ENCODE measurements at places on chromosomes 13 and 19. TPM values are rescaled to one million over a fixed set of nuclear protein-coding genes. Genes with fewer than 3 reads are reported as not detected.

DNA sequence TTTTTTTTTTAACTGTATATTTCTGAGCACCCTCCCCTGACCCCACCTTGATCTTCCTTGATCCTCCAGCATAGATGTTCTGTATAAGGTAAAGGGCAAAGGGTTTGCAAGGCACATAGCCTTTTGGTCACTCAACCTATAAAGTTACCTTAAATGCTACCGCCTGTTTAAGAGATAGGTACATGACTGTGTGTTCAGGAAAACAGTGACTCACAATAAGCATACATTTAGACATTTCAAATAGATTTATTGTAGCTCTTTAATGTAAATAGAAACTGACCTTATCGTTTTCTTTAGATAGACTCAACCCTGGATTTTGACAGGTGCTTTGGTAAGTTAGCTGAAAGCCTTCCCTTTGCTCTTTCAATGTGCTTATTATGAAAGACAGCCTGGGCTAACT lies 15.2 kb upstream of the SLC10A2 start:
- H3K4me1 ChIP-seq, result peaks cover 16% of the 10 kb centered on the region
- no peak overlapping the region for H3K27ac ChIP-seq
- no peaks in the 10 kb centered on the region for H3K36me3 ChIP-seq
- no peak overlapping the region for H3K4me3 ChIP-seq
- no peaks in the 10 kb centered on the region for H3K27me3 ChIP-seq
- DNase-seq, result no peak

UCHL3 gene
- polyA plus RNA-seq, result 58.3 TPM

ZNF850 gene
- 0.63 TPM for polyA plus RNA-seq

CASP14 gene
- polyA plus RNA-seq, result not detected

DNA sequence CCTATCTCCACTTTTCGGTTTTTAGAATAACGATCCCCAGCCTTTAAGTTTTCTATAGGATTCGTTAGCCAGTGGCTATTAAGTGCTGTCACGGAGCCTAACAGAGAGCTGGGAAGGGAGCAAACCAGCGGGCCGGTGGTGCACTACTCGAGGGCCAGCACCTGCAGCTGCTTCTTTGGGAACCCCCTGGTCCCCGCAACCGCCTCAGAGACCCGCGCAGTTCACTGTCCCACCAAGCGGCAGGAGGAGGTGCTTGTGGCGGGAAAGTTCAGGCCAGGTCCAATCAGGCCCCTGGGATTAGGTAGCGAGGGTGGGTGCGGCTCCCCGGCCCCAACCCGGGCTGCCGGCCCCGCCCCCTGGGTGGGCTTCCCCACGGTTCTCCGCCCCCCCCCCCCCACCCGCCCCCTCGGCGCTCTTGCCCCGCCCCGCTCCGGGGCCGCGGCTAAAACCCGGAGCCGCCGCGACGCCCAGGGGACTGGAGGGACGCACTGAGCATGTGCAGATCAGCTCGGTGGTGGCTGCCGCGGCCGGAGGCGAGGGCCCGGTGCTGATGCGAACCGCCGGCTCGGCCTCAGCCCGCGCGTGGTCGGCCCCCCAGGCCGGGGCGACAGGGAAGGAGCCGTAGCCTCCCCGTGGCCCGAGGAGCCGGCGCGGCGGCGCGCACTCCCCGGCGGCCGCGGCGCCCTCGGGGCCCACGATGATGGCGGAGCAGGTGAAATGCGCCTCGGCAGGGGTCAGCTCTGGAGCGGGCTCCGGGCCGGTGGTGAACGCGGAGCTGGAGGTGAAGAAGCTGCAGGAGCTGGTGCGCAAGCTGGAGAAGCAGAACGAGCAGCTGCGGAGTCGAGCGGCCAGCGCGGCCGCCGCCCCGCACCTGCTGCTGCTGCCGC lies at the start of gene SLAIN1:
Gene SLAIN1 (plus strand): TSS at position 471 of the 887 bp plus-strand sequence. CDS start 227 bp downstream, at position 698.
- peaks cover 7% of the 10 kb centered on the region for H3K36me3 ChIP-seq
- no peaks in the 10 kb centered on the region for H3K27me3 ChIP-seq
- peak within 1 kb of the TSS; percentile 94 for H3K27ac ChIP-seq
- DNase-seq, result peak; percentile 89

DNA sequence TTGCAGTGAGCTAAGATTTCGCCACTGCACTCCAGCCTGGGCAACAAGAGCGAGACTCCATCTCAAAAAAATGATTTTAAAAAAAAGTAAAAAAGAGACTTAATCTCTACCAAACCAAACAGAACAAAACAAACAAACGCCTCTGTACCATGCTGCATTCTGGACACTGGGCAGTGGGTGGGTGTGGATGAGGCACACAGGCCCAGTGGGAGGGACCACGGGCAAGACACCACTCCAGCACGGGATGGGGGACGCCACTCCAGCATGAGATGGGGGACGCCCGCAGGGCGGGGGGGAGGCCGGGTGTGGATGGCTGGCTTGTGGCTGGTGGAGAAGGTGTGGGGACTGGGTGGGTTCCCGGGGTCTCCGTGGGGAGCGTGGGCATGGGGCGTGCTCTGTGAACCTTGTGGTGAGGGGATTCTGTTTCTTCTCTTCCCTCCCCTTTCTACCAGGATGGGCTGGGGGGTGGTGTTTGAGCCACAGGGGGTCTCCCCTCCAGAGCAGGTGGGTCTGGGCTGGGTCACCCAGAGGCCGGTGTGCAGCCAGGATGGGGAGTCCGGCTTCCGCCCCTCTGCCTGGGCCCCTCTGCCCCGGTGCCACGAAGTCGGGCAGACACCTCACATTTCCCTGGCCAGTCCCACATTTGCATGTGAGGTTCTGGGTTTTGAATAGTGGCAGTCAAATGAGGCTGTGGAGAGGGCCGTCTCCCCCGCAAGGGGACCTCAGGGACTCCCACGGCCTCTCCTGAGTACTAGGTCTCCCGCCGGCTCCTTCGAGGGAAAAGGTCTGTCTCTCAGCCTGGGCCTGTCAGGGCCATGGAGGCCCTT lies 23.9 kb upstream of the MATK start:
- DNase-seq, result peak; percentile 82
- H3K27ac ChIP-seq, result peak overlapping the region; percentile 81
- no peaks in the 10 kb centered on the region for H3K36me3 ChIP-seq
- H3K4me3 ChIP-seq, result no peak overlapping the region

- no peak overlapping the region for H3K27ac ChIP-seq
- H3K27me3 ChIP-seq, result peaks cover 42% of the 10 kb centered on the region
- H3K36me3 ChIP-seq, result peaks cover 16% of the 10 kb centered on the region
- H3K4me3 ChIP-seq, result no peak overlapping the region
- H3K4me1 ChIP-seq, result peaks cover 15% of the 10 kb centered on the region
Measured at GRCh38 chr13:41654796-41655195, 197.4 kb downstream of the RGCC start.
